HTR-8/SVneo (cell line): ENCODE measurements at places on chromosomes 7 and 10.

DNA sequence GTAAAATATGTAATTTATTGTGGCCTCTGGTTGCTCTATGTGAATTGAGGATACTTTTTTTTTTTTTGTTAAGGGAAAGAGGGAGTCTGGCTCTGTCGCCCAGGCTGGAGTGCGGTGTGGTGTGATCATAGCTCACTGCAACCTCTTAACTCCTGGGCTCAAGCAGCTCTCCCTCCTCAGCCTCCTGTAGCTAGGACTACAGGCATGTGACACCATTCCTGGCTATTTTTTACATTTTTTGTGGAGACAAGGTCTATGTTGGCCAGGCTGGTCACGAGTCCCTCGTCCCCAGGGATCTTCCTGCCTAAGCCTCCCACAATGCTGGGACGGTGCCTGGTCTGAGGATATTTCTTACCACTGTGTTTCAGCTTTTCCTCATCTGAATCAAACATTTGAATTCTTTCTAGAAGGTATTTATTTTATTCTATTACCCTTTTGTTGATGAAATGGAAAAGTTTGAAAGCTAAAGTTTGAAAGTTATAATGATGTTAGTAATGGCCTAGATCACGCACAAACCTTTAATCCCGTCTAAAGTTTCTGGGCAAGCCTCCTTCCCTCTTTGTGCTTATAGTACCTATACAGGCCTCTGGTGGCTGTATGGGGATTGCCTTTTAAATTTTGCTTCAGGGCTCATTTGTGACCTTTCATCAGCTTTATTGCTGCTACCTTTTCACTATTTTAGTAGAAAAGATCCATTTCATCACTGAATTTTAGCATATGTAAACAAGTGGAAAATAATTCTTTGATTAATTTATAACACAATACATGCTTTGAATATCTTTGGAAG, 2.0 kb downstream of the IFRD1 start:
- DNase-seq: no peak

- peak; percentile 77 for DNase-seq
These were observed 16.7 kb downstream of the GPRIN2 start for GRCh38 chr10:46539596-46540411.

GRCh38 chr10:11449761-11450160, 161.7 kb downstream of the USP6NL start:
- no peak for DNase-seq

- no peak for DNase-seq
These were observed 39.9 kb downstream of the CCDC3 start for GRCh38 chr10:12961416-12962205.

GRCh38 chr10:5365928-5366327, 1.2 kb downstream of the UCN3 start:
- DNase-seq: no peak

GRCh38 chr7:130902755-130903357, 168.8 kb upstream of the KLF14 start:
- no peak for DNase-seq

DNA sequence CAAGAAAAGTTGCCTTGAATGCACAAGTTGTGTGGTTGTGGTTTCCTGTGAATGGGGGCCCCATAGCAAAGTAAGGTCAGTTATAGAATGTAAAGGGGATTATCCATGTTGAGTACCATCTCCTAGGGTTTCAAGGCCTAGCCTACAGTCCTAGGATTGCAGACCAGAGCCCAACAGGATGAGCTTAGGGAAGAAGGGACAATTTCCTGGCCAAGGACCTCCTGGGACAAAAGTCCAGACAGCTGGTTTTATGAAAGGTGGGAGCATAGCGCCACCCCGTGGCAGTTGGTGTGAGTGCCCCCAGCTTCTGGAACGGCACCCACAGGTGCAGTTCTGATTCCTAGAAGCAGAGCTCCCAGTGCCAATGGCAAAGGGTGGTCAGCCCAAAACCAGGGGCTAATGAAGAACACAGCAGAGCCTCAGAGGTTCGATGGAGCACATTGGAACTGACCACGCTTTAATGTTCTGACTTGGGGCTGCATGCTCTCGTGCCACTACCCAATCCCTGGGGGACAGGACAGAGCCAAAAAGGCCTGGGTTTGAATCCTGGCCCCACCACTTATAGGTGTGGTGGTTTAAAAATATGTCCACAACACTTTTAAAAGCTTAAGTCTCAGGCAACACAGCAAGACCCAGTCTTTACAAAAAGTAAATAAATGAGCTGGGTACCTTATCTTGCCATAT, 25.8 kb upstream of the TMEM120A start:
- DNase-seq: peak; percentile 65

DNA sequence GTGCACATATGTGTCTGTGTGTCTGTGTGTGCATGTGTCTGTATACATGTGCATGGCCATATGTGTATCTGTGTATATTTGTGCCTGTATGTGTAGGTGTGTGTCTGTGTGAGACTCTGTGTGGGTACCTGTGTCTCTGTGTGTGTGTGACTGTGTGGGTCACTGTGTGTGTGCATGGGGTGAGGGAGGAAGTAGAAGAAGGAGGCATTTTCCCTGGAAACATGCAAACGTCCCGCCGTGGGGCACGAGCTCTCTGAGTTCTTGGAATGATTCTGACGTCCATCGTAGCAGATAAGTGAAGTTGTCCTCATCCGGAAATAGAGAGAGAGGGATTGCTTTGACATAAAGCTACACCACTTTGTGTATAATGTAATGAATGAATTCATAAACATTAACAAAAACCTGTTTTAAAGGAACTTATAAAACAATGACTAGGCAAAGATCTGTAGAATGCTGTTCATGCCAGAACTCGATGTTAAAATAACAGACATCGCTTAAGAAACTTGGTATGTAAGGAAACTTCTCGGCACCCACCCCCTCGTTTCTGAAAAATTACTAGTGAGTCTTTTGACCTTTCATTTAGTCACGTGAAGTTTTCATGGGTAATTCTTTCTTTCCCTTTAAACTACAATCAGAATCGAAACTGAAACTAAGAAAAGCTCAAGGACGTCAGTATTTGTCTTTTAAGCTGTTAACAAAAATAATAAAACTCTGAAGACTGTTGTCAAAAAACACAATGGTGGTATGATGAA, 43.6 kb upstream of the KLF6 start:
- no peak for DNase-seq

DNA sequence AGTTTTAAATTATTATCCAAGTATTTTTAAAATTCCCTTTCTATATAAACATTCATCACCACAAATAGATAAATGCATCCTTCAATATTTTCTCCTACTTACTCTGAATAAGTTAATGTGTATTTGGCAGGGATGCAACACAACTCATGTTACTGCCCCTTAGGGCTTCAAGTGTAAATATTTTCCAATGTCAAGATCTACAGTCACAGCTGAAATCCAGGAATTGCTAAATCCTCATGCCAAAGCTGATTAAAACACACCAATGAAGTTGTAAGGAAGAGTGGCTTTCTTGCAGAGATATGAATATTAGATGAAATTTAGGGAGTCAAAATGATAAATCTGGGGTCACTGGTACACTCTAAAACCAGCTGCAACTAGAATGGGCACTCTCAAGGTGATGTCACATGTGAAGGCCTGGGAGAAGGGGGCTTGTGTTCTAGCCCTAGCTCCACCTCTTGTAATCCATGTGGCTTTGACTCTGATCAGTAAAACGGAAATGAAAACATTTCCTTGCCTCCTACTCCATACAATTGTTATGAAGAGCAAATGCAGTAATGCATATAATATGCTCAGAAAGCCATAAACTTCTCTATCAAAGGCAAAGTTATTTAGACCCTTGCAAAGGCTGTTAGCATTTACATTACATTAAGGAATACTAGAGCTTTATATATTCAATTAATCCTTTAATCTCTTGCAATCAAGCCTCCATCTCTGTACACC, 228.1 kb upstream of the NFE2L3 start:
- no peak for DNase-seq

- DNase-seq: no peak
These were observed 2.5 kb downstream of the VIPR2 start for GRCh38 chr7:159142199-159142598.

- no peak for DNase-seq
These were observed 34.5 kb downstream of the DOCK4 start for GRCh38 chr7:112171673-112172072.

- no peak for DNase-seq
These were observed 75.7 kb upstream of the PTER start for GRCh38 chr10:16361086-16361485.

- no peak for DNase-seq
These were observed 83.0 kb downstream of the CTTNBP2 start for GRCh38 chr7:117790251-117790650.

DNA sequence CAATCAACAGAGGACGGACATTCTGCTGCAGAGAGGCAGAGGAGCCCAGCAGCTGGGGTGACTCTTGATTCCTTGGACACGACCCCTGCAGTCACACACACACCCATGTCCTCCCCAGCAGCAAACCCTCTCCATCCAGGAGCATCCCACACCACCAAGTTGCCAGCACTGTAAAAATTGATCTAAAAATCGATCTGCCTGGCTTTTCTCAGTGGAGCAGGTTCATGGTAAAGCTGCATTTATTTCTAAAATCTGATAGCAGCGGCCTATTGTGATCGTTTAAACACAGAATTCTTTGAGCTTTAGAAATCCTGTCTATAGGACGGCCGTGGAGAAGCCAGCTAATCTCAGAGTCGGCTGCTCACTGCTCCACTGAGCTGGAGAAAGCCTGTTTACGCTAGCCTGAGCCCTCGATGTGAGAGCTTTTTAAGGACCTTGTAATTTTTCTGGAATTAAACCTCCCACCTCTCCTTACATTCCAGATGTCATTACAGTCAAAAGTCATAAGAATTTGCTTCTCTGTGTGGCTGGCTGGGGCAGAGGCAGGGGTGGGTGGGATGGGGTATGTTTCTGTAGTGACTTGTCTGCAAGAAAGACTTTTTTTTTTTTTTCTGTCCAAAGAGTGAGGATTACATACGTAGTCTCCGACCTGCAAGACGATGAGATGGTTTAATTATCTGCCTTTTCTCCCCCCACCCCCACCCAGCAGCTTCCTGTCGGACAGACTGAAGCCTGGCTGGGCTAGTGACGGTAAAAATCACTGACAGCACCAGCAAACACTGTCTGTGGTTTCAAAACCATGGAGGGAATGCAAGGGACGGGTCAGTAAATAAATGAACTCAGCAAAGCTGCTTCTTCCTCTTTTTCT, 31.6 kb downstream of the TRIM8 start:
- DNase-seq: peak; percentile 71

DNA sequence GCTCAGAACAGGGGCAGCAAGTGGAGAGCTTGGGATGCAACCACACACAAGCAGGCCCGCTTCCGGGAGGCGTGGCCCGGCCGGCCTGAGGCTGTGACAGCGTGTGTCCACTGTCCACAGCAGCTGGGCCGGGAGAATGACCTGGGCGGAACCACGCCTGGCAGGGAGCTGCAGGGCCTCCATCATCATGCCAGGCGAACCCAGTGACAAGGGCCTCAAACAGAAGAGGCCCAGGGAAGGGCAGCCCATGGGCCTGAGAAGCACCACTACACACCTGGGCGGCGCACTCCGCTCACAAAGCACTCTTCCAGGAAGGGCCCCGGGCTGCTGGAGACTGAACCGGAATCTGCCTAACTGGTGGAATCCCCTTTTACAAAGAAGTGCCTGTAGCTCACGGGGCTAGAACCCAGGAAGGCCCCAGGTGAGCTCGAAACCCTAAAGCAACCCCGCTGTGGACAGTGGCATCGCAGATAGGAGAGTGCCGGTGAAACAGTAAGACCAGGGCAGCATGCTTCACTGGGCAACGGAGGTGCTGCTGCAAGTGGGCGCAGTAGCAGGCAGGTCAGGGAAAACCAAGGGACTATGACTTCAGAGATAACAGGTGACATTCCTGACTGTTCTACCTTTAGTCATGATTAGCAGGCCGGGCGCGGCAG, 66.0 kb downstream of the MAD1L1 start:
- DNase-seq: no peak

DNA sequence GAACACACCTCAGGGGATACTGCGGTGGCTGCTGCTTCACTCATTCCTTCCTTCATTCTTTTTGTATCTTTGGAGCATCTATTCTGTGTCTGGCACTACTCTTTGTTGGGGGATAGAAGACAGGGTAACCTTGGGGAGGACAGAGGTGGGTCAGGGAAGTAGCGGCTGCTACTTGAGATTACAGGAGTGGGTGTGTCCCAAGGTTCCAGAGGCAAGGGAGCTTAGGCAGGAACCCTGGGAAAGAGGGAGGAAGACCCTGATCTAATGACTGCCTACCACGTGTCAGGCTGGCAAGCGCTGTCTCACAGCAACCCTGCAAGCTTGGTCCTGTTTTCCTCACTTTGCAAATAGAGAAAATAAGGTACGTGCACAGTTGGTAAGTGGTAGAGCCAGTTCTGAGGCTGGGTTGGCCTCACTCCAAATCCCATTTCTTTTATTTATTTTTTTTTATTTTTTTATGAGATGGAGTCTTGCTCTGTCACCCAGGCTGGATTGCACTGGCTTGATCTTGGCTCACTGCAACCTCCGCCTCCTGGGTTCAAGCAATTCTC, 985.9 kb upstream of the ZNF722 start:
- no peak for DNase-seq

- DNase-seq: no peak
These were observed 62.9 kb downstream of the AKR1B1 start for GRCh38 chr7:134396031-134396430.

GRCh38 chr7:46153583-46153950, 232.5 kb upstream of the IGFBP3 start:
- no peak for DNase-seq

DNA sequence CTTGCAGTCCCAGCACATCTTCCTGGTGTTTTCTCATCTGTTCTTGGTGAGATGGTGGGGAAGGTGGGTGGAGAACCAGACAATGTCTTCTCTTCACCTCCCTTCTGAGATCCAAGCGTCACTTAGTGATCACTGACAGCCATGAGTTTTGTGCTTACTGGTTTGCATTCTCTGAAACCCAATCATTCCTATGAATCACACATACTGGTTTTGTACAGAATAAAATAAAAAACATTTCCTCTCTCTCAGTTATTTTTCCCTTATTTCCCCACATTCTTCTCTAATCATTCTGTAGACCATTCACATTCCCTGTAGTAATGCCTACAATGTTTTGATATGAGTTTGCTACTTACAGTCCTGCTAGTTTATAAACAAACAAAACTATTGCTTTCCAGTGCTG, 143.8 kb upstream of the SLC13A1 start:
- no peak for DNase-seq
